ENCODE measurements at places on chromosomes 3 and 15.

- no peak for DNase-seq
These were observed 171.9 kb upstream of the CTDSPL start for GRCh38 chr3:37689645-37690356.

DNA sequence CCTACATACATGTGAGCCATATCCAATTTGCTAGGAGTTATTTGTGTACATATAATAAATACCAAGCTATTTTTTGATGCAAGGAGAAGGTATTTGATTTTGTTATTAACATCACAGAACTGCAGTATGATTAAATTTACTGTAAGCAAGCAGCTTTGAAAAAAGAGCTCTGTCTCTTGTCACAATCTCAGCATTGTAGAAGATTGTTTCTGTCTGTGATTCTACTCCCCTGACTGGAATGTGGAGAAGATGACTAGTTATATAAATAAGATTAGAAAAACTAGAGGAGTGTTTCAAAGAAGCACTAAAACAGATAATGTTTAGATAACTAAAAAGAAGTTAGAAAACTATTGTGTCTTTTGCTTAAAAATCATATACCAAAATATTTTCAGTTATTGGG lies 17.1 kb upstream of the DCBLD2 start:
- no peak for DNase-seq

GRCh38 chr3:124298951-124299350 lies 307.0 kb upstream of the ROPN1 start:
- DNase-seq: no peak

DNA sequence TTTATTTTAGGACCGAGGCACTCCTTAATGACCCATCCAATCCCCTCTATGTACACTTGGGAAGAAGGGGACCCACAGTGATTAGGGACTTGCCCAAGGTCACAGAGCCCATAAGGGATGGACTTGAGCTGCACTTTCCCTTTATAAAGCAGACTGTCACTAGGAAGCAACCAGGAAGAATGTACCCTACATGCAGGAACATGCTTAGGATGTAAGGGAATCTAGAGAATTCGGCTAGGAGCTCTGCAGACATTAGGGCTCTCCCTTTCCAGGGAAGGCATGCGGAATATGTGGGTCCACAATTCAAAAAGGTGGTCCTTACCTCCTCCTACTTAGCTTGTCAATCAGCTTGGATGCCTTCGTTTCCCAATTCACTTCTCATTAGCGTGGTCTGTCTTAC lies 78.7 kb downstream of the TMEM266 start:
- DNase-seq: no peak

- peak; percentile 85 for DNase-seq
These were observed at the start of gene SPINT1 for GRCh38 chr15:40843885-40844695. Gene SPINT1, plus strand, starts transcription at chr15:40844048. Its CDS starts 507 bp downstream, at chr15:40844555.

DNA sequence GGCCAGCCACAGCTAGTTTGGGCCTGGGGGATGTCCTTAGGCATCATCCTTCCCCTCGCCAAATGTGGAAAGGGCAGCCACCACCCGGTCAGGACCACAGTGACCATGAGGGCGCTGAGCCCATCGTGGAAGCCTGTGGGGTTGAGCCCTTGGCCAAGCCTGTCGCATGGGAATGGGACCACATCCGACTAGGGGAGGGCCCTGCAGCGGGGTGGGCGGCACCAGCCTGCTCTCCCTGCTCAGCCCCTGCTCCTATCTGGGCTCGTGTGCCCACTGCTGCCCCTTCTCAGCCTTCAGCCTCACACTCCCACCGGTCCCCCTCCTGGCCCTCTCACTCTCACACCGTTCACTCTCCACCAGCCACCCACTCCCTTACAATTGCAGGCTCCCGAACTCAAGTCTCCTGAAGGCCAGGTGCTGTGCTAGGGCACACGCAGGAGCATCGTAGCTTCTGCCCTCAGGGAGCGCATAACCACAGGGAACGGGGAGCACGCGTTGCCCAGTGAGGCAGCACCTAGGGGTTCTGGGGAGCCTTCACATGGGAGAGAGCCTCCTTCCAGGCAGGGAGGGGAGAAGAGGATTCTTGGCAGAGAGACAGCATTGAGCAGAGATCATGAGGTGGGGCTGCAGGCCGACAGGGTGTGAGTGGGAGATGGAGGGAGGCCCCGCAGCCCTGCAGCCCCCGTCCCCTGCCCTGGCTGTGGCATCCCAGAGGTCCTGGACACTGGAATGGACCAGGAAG lies 26.1 kb downstream of the LOXL1 start:
- DNase-seq: no peak

DNA sequence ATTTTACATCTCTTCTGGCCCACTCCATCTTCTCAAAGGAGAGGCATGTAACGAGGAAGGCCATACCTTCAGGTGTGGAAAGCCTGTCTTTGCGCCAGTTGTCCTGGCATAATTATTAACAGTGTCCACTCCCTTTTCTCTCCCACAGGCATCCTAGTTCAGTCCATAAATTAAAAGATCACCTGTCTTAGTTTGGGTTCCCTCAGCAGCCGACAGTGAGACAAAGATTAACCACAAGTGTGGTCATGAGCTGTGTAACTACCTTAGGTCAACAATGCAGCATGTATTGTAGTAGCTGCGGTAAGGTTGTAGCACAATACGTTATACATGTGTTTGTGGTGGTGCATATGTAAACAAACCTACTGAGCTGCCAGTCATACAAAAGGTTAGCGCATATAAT lies 103.3 kb upstream of the GALNT15 start:
- DNase-seq: no peak
